ENCODE measurements at places on chromosomes 2 and 18.

DNA sequence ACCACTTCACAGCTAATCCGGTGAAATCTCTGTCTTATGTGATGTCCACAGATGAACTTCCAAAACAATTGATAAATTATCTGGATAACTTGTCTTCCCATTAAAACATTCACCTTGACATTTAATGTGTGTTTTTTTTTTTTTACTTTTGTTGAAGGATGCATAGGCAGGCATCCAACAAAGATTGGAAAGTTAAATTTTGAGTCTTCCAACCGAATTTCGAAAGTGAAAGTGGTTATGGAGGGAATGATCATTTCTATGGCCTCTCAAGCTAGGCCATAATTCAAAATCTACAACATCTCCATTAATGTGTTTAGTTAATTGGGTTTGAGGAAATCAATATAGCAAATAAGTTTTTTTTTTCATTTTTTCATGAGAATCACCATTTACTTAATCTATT is 1495.5 kb upstream of the ACVR2A start:
- no peak for DNase-seq

DNA sequence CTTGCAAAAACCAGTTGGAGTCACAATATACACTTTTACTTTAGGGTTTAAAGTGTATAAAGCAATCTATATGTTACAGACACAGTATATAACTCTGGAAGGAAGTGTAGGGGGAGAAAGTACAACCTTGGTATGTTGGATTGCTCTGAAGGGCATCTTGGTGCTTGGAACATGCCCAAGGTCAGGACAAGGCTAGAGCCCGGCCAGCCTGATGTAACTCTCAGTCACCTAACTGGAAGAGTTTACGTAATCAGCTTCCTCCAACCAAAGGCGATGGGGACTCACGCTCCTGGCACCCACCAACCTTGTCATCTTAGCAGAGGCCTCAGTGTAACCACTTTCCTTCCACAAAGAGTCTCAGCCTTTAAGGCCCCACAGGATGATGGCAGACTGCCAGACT is 181.1 kb upstream of the ACAA2 start:
- no peak for DNase-seq

GRCh38 chr18:63763831-63764600 is 11.2 kb upstream of the SERPINB7 start:
- DNase-seq = no peak

- no peak for DNase-seq
Observed at GRCh38 chr2:176407706-176408105, 138.5 kb downstream of the MTX2 start.

DNA sequence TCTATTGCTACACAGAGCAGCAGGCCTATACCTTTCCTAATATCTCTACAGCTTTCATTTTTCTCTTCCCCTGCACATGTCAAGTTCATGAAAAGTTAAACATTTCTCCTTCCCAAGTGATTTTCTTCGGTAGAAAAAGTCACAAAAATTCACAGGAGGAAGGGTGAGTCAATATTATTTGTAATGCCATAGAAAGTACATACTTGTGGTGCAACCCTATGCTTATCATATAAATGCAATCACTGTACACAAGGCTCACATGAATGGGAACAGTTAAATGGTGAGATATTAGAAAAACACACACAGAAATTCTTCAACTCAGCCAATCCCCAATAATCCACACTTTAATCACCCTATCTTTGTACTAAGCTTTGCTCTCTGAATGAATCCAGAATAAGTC is 651.6 kb downstream of the LRRTM4 start:
- no peak for DNase-seq

DNA sequence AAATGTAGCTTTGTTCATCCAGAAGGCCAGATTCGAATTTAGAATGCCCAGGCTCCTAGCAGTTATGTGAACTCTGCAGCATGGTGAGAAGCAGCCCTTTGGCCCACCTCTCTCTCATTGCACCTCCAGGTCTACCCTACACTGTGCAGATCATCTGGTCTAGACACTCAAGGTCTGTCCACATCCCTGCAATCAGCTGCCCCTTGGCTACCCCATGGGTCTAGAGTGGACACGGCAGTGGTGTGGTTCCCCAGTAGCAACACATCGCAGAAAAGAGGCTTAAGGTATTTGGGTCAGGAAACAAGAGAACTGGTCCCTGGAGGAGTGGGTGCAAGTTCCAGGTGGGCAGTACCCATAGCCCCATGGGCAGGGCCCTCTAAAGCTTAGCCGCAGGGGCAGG is 76.6 kb upstream of the BCL2L11 start:
- no peak for DNase-seq

GRCh38 chr18:55539240-55539639 is 48.8 kb downstream of the TCF4 start:
- no peak for DNase-seq

DNA sequence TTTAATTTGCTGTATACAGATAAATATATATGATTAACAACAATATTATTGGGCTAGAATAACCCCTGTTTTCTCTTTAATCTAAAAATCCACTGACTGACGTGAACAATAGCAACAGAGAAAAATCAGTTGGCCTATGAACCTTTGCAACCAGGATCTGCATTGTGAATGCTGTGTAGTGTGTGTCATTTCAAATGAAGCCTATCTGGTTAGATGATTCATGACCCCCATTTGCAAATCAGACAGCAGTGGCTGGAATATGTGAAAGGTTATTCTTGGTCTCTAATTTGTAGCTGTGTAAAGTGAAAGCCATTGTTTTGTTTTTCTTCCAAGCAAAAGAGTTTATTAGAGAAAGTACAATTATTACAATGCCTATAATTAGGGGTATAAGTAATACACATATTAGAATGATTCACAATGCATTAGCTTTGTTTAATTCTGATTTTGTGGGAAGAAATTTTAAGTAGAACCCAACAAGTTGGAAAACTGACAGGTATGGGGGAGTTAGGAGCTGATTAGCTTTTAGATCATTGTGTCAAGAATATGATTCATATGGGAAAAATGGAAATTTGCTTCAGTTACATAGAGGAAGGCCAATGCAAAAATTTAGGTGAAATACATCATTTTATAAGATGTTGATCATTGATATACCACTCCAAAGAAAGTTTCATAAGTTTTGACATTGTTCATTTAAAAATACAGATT is 1362.2 kb upstream of the TMEFF2 start:
- DNase-seq = no peak

- no peak for DNase-seq
Observed at GRCh38 chr2:207254591-207255464, 89.1 kb upstream of the KLF7 start.

- no peak for DNase-seq
Observed at GRCh38 chr2:138853761-138854160, 73.6 kb upstream of the NXPH2 start.

DNA sequence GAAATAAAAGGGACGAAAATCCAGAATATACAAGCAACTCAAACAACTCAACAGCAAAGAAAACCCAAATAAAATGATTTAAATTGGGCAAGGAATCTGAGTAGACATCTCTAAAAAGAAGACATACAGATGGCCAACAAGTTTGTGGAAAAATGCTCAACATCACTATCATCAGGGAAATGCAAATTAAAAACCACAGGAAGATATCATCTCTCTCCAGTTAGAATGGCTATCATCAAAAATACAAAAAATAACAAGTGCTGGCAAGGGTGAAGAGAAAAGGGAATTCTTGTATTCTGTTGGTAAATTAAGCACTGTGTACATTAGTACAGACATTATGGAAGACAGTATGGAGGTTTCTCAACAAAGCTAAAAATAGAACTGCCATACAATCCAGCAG is 80.0 kb downstream of the RAB31 start:
- DNase-seq = no peak

- no peak for DNase-seq
Observed at GRCh38 chr18:24662412-24662821, 202.0 kb downstream of the HRH4 start.

DNA sequence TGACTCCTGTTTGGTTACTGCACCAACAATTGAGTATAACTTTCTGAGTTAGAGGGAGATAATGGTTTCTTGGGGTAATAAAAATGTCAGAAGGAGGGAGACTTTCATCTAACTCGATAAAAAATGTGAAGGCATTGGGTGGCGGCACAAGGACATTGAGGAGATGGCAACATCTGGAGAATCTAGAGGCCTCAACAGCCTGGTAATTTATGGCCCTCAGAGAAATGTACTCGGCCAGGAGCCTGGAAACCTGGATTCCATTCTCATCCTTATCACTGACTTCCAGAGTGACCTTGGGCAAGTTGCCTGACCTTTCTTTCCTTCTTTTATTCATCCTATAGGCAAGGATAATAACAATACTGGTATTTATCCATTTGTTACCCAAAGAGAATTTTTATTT is 173.5 kb upstream of the MEX3C start:
- no peak for DNase-seq

- no peak for DNase-seq
Observed at GRCh38 chr2:148814143-148814859, 60.7 kb upstream of the KIF5C start.

GRCh38 chr2:142075826-142076225 is 55.0 kb downstream of the LRP1B start:
- no peak for DNase-seq

DNA sequence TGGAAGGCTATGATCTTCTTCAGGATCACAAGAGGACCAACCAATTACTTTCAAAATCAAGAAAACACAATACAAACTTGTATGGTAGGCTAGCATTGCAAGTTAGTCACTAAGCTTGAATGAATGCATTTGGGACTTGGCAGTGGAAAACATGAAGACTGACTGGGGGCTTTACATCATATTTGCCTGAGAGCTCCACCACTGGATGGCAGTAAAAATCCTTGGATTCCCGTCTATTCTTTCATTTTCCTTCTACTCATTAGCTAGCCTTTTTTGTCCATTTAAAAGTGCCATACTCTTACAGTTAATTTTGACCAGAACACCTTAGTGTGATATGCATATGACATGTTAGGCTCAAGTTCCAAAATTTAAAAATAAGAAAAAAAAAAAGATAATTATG is 63.5 kb upstream of the RASGRP3 start:
- no peak for DNase-seq

GRCh38 chr2:75709297-75709696 is 1.4 kb downstream of the GCFC2 start:
- no peak for DNase-seq

DNA sequence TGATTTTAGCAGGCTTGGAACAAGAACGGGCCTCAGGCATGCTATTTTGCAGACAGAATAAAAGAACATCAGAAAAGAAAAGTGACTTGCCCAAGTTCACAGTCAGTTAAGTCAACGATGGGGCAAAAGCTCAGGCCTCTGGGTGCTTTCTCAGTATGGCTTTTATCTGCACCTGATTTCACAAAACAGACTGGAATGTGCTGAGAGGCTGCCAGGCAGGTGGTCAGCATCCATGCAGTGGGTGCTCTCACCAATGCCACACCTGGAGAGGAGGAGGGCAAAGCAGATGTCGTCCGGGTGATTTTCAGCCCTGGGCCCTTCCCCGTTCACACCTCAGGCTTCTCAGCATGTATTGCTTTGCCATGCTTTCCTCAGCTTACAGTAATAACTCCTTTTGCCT is 854.6 kb downstream of the RNF144A start:
- no peak for DNase-seq

- DNase-seq = no peak
Observed at GRCh38 chr18:56542476-56542875, 95.9 kb downstream of the TXNL1 start.

DNA sequence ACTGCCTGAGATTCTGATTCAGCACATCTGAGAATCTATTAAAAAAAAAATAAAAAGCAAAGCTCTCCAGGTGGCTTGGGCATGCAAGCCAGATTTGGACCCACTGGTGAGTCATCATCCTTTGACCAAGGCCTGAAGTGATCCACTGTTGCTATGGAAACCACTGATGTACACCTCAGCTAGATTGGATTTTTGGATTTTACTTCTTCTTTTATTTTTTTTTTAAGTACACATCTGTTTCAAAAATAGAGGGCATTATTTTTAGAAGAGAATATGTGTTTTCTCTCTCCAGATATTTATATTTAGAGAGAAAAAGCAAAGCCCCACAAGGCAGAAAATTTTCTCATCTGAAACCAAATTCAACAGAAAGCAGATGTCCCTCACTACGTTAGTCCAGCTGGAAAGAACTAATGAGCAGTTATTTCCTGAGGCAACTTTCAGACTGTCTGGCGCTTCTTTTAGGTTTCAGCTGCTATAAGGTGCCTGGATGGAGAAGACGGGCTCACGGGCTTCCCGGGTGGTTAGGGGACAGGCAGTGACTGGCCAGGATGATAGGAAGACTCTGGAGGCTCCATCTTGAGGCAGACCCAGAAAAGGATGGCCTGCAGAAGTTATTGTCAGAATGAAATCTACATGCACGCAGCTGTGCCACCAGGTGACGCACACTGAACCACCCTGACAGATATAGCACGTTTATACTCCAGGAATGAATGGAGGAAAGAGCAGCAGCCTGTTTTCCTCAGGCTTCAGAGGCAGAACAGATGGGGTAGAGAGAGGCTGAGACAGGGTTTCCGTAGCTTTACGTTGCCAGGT is 50.5 kb downstream of the MRPL35 start:
- DNase-seq = peak; percentile 97

- no peak for DNase-seq
Observed at GRCh38 chr2:171652416-171652785, 34.9 kb upstream of the DYNC1I2 start.

DNA sequence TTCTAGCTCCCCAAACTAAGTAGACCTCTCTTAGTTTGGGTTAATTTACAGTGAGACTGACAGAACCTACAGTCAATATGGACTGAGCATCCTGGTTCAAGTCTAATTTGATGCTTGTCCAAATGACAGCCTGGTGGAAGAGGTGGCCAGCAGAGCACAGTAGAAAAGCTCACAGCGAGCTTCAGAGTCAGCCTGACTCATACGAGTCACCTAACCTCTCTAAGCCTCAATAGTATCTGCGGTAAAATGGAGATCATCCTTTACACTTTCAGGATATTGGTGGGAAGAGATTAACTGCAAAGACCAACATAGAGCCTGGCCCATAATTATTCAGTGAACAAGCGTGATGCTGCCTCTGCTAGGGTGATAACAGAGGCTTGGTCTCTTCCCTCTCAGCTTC is 54.5 kb downstream of the DOCK10 start:
- no peak for DNase-seq

DNA sequence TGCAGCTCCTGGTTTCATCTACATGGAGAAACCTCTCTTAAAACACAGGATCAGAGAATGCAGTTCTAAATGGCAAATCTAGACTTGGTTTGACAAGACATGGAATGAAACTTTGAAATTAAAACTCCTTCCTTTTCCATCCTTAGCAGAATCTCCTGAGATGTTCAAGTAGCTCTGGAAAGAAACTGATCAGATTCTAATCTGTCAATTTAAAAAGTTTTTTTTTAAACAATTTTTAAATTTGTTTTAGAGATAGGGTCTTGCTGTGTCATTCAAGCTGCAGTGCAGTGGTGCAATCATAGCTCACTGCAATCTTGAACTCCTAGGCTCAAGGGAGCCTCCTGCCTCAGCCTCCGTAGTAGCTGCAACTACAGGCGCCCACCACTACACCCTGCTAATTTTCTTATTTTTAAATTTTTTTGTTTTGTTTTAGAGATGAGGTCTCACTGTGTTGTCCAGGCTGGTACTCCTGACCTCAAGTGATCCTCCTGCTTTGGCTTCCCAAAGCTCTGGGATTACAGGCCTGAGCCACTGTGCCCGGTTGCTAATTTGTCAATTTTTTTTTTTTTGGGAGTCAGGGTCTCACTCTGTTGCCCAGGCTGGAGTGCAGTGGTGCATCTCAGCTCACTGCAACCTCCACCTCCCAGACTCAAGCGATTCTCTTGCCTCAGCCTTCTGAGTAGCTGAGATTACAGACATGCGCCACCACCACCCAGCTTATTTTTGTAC is 216.7 kb downstream of the TGIF1 start:
- DNase-seq = no peak

Data from NCI-H1694 treated with DMSO at 0.1 percent for 48 hours (cell line).